ENCODE measurements at places on chromosomes 1 and 21.

GRCh38 chr21:21232320-21232719 is 234.1 kb downstream of the NCAM2 start:
- DNase-seq, result no peak

- DNase-seq, result no peak
These were observed 62.7 kb downstream of the RUSC1 start for GRCh38 chr1:155383406-155383805.

GRCh38 chr1:96918406-96918805 is 196.8 kb downstream of the PTBP2 start:
- no peak for DNase-seq

GRCh38 chr1:147079400-147080005 is 92.8 kb downstream of the PRKAB2 start:
- no peak for DNase-seq

DNA sequence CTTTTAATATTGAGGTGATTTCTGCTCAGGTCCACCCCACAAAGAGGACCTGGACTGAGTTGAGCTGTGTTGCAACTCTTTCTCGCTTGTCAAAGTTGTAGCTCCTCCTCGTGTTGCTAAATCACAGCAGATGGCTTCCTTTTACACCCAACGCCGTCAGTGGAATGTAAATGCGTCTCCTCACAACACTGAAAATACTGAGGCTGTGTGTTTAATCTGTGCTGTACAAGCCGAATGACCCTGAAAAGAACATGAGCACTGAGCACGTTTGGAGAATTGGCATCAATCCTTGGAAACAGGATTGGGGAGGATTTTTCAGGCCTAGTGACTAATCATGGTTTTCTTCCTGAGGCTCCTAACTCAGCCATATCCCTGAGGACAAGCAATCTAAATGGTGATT is 196.0 kb downstream of the CRB1 start:
- DNase-seq, result no peak

- DNase-seq, result no peak
These were observed 32.6 kb downstream of the NENF start for GRCh38 chr1:212465311-212465710.

- DNase-seq, result no peak
These were observed 71.0 kb downstream of the PTGS2 start for GRCh38 chr1:186609183-186609582.

- DNase-seq, result no peak
These were observed 55.5 kb upstream of the EPS8L3 start for GRCh38 chr1:109818988-109819764.

GRCh38 chr1:181390410-181391077 is 92.8 kb upstream of the CACNA1E start:
- DNase-seq, result no peak

DNA sequence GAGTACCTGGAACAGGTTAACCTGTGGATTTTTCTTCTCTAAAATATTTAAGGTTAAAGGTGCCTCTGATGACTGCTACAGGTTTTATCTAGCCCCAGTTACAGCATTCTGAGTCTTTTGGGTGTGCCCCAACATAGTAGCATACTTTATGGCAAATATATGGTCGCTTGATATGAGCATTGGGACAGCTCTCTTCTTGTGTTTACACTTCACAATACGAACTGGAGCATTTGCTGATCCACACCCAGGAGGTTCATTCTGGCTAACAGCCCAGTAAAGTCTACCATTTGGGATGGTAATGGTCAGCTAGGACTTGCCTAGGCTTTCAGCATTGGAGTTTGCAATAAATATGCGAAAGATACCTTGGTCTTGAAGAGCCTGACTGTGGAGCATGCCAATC is 101.3 kb downstream of the DISP1 start:
- no peak for DNase-seq

DNA sequence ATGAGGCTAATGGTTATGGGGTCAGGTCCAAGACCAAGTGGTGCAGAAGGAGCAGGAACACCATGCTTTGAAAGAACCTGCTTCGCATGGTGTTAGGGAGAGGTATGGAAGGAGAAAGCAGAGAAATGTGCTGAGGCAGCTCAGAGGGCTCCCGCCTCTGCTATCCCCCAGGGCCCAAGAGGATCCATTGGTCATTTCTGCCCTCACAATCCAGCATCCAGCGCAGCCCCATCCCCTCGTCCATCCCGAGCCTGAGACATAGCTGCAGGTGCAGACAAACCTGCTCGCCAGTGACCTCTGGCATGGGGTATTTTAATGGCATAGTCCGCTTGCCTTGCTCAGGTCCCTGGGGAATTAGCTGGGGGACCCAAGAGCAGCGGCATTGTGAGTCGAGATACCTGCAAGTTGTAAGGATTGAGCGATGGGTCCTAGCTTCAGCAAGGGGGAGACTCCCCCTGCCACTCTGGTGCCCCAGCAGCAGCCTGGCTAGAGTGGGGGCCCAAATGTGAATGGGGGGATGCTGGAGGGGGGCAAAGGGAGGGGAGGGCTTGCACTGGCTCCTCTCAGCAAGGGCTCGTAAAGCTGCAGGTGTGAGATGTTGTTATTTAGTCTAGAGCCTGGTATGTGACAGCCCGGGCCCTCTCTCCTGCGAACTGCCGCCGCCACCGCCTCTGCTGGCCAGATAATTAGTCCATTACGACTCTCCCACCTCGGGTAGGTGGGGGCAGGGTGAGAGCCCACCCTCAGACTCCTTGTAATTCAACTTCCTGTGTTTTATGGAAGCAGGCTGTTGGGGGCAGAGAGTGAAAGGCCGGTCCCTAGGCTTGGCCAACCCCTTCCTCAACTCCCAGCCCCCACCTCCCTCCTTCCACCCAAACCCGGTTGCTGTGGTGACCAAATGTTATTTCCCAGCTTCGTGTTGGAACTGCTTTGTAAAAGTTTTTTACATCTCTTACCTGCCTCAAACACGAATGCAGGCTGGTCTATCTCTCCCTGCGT is 118.8 kb downstream of the RNF220 start:
- DNase-seq, result no peak

- no peak for DNase-seq
These were observed 11.0 kb downstream of the TP53BP2 start for GRCh38 chr1:223834660-223835263.

GRCh38 chr1:34780528-34780927 is 486 bp upstream of the GJB3 start:
- DNase-seq, result no peak

GRCh38 chr21:28333578-28334075 is 659.0 kb downstream of the LTN1 start:
- no peak for DNase-seq

- no peak for DNase-seq
These were observed 5.4 kb downstream of the GBP7 start for GRCh38 chr1:89170170-89171066.

GRCh38 chr1:246506367-246506673 is 759 bp downstream of the SMYD3 start:
- DNase-seq, result no peak

DNA sequence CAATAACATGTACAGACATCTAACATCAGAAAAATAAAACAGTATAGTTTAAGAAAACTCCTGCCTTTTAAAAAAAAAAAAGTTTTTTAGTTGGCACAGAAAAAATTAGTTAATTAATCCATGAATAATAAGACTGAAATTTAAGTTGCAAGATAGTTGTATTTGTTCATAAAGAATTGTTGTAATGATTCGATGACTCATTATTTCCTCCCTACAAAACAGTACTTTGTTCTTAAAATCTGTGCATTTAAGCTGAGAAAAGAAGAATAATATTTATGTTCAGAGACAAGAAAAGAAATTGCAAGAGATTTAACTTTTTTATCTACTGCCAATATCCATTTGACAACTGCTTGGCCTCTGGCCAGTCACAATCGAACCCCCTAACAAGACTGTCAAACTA is 894.7 kb downstream of the ADGRL2 start:
- DNase-seq, result no peak

DNA sequence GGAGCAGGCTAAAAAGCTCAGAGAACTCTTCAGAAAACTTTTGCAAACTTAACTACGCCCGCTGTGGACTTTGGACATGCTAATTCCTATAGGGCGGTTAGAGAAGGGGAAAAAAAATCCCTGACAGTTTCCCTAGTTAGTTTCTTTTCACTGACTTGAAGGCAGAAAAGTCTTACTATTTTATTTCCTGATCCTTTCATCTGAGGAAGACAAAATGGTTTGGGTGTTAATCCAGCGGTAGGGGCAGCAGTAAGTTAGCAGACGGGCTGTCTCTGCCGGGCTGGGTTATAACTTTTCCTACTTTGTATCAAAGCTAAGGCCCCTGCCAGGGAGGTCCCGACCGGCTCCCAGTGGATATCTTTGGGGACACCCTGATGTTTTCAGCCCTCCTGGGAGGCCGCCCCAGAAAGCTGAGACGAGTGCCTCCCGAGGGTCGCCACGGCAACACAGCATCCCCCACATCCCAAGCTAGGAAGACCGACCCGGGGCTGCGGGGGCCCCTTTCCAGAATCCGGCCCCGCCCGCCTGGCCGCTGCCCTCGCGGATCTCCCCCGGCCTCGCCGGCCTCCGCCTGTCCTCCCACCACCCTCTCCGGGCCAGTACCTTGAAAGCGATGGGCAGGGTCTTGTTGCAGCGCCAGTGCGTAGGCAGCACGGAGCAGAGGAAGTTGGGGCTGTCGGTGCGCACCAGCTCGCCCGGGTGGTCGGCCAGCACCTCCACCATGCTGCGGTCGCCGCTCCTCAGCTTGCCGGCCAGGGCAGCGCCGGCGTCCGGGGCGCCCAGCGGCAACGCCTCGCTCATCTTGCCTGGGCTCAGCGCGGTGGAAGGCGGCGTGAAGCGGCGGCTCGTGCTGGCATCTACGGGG is 162.6 kb downstream of the RUNX1 start:
- no peak for DNase-seq
